ENCODE measurements at places on chromosomes 7 and 10. TPM values are rescaled to one million over a fixed set of nuclear protein-coding genes. Genes with fewer than 3 reads are reported as not detected.

Gene PRKCQ
- not detected for total RNA-seq

Gene TBXAS1
- 13.5 TPM for total RNA-seq

Gene CASP7
- total RNA-seq = 21.8 TPM

Gene PBLD
- total RNA-seq = 4.4 TPM

Gene ZNF804B
- not detected for total RNA-seq

Gene MYO3A
- not detected for total RNA-seq
